NCI-H1048 (cell line): ENCODE measurements at places on chromosomes 11 and 22.
A peak's percentile ranks its signal among the peaks of the same experiment; 100 is the strongest.

DNA sequence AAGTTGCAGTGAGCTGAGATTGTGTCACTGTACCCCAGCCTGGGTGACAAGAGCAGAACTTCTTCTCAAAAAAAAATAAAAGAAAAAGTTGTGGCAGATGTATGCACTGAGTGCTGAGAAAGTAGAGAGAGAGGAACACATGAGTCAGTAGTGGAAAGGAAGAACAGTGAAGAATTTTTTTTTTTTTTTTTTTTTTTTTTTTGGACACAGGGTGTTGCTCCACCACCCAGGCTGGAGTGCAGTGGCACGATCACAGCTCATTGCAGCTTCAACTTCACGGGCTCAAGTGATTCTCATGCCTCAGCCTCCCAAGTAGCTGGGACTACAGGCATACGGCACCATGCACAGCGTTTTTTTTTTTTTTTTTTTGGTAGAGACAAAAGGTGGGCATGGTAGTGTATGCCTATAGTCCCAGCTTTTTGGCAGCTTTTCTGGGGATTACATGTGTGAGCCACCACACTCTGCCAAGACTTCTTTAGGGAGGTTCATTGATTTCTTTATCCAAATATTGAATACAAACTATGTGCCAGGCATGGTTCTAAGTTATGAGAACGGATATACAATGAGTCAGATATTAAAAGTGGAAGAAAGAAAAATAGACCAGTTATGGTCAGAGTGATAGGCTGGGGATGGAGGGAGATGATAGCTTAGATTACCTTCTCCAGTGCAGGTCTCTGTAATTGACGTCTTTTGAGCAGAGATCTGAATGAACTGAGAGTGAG lies 62.0 kb downstream of the YAP1 start:
- DNase-seq, result no peak

- no peak for DNase-seq
Observed at GRCh38 chr11:72358466-72359405, 75.6 kb downstream of the CLPB start.

GRCh38 chr11:109798521-109798920 lies 294.7 kb upstream of the ZC3H12C start:
- no peak for DNase-seq

DNA sequence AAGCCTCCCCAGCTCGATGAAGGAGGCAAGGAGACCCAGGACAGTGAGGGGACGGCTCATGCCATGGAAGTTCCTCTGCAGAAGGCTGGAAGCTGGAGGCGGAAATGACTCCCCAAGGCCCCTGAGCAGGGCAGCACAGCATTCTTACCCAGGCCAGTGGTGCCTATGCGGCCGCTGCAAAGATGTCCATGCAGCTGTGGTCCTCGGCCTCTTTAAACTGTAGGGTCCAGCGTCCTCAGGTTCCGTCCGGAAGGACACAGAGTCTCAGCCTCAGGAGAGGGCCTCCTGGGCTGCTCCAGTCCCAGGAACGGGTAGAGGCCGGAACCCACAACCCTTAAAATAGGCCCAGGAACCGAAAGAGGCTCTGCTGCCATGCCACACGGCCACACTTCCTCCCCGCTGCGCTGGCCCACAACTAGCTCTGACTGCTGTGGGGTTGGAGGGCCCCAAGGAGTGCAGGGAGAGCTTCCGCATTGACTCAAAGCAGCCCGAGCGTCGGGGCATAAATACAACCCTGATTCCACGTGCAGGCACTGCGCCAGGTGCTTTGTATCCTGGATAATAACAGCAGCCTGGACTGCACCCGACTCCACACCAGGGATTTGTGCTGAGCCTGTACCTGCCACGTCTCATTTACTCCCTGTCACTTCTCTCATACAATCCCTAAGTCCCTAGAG lies 5.5 kb downstream of the KIAA0930 start:
- DNase-seq, result no peak

DNA sequence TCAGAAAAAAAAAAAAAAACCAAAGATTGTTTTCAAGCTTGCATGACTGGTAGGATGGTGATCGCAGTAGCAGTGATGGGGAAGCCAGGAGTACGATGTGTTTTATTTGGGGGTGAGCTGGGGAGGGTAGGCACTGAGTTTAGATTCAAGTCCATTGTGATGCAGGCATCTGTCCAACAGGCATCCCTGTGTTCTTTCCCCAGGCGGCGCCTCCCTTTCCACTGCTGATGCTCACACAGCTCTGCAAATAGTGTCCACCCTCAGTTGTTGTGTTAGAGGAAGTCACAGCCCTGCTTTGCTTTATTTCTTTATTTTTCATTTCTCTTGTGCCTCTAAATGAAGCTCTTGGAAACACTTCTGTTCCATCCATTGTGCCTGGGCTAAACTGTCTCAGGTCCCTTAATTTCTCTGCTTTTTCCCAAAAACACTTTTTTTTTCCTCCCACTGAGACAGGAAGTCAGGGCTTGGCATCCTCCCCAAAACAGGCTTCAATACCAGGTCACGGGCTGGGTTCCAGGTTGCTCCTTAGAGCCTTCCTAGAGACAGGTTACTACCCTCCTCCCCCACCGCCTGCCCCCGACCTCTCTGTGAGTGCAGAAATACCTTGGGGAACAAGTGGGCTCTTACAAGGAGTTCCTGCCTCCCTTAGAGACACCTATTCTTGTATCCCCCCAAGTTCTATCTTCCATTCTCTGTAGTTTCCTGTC lies 38.6 kb upstream of the HSPA8 start:
- no peak for DNase-seq

- DNase-seq, result no peak
Observed at GRCh38 chr11:36699271-36699670, 101.2 kb upstream of the RAG2 start.

DNA sequence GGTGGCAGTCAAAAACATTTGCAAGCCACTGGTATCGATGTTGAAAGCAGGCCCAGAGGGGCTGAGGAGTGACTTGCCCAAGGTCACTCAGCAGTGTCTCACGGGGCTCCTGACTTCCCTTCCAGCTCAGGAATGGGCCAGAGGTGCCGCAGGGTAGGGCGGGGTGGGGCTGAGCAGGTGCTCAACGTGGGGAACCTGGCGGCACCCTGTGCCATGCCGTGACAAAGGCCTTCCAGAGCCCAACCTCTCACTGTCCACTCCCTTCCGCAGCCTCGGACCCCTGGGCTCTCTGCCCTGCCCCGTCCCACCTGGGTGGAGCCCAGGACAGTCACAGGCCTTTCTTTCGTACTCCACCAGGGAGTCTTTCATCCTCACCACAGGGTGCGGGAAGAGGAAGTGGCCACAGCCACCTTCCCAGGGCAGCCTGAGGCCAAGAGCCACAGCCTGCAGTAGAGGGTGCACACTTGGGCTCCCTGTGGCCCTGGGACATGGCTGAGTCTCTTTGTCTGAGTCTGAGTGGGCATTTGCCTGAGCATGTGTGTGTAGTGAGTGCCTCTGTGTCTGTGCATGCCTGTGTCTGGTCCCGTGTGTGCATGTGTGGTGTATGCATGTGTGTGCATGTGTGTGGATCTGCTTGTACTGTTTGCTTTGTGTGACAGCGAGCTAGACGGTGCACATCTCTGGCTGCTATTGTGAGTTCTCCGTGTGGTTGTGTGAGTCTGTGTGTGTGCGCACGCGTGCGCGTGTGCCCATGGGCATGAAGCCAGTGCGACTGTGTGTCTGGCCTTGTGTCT lies 6.0 kb upstream of the LIF start:
- DNase-seq, result no peak

GRCh38 chr22:35561796-35562526 lies 21.3 kb downstream of the RASD2 start:
- no peak for DNase-seq

GRCh38 chr22:23888615-23889401 lies 5.4 kb upstream of the MIF start:
- DNase-seq, result no peak

DNA sequence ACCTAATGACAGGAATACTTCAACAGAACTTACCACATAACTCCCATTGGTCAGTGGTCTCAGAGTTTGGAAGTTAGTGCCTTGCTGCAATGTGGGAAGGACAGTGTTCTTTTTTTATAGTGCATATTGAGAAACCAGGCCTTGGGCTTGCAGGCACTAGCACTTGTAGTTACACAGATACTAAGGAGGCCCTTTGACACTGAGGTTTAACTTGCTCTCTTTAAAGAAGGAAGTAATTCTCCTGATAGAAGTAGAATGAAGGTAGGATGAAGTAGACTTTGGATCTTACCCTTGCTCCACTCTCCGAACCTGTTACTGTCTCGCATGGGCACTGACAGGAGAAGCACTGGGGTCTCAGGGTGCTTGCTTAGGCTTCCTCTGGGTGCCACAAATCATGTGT lies 31.0 kb upstream of the ST14 start:
- no peak for DNase-seq

- peak; percentile 52 for DNase-seq
Observed at GRCh38 chr11:120236169-120237107, 3.5 kb upstream of the POU2F3 start.

DNA sequence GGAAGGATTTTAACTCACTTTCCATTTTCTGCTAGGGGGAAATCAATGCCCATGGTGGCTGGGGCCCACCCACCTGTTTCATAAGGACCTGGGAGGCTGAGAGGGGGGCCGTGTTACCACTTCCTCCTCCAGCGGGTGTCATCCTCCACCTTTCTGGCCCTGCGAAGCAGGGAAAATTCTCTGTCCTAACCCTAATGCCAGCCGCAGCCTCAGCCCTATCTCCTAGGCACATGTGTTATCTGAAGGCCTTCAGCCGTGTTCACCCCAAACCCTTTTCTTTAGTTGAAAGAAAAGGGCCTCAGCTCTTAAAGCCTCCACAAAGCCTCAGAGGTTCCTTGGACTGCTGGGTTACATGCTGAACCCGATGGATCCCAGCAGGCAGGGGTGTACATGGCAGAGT lies 55.4 kb upstream of the NECTIN1 start:
- no peak for DNase-seq

DNA sequence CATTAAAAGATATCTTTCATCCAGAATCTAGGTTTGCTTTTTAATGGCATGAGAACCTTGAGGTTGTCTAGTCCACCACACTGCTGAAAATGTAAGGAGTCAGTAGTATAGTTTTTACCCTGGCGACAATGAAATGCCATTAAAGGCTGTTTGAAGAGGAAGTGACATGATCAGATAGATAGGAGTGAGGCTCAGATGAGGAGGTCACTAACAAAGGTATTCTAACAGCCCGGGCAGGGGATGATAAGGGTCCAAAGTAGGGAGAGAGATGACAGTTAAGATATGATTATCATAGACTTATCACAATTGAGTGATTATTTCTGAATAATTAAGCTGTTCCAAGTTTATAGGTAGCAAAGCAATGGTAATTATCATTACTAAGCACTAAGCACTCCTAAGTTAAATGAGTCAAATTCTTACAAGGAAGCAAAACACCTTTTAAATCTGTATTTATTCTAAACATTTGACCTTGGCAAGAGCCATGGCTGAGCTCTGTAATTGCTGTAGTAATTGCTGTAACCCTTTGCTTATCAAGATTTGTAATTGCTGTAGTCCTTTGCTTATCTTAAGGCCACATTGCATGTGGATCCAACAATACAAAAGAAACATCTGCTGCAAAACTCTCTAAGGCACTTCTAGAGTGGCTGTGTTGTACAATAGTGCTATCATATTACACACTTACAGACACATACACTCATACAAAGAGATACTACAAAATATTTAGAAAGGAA lies 92.6 kb downstream of the ENTHD1 start:
- no peak for DNase-seq

DNA sequence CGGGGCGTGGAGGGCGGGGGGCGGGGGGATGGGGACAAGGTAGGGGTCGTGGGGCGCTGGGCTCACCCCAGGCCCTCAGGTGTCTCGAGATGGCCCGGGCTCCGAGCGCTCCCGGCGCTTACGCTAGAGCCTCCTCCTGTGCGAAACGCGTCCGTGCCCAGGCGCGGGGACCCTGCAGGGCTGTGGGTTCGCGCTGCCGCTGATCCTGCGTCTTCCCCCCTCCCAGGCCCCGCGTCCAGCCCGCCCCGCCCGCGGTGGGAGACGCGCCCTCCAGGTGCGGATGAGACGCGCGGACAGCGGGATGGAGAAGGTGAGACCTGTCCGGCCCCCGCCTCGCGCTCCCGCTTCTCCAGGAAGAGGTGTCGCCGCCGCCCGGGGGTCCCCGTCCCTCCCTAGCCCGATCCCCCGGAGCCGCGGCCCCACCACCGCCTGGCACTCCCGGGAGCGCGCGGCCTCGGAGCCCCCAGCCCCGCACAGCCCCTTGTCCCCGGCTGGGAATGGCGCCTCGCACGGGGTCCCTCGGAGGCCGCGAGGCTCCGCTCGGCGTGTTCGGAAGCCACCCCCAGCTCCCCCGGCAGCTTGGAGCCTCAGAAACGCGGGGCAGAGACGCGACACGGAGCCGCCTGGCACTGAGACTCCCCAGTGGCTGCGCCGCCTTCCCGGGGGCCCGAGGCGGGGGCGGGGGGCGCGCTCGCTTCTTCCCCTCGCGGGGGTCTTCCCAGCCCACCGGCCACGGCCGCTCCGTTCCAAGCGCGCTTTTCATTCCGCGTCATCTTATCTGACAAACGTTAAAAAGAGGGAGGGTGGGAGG lies 27.6 kb upstream of the TOLLIP start:
- no peak for DNase-seq

DNA sequence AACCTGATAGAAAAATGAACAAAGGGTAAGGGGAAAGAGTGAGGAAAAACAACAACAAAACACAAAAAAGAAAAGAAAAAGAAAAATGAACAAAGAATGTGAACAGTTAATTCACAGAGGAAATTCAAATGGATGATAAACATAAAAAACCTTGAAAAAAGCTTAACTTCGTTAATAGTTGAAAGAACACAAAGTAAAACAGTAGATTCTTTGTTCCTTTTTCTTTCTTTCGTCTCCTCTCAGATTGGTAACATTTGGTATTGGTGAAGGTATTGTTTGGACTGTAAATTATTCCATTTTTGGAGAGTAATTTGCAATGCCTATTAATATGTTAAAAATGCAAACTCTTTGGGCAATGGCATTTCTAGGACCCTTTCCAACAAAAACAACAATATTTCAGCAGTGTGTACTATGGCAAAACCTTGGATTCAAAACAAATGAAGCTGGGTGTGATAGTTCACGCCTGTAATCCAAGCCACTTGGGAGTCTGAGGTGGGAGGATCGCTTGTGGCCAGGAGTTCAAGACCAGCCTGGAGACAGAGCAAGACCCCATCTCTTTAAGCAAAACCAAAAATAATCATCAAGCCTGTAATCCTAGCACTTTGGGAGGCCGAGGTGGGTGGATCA lies 3.3 kb upstream of the BACE1 start:
- no peak for DNase-seq
